ENCODE measurements at places on chromosomes 2 and 18.

DNA sequence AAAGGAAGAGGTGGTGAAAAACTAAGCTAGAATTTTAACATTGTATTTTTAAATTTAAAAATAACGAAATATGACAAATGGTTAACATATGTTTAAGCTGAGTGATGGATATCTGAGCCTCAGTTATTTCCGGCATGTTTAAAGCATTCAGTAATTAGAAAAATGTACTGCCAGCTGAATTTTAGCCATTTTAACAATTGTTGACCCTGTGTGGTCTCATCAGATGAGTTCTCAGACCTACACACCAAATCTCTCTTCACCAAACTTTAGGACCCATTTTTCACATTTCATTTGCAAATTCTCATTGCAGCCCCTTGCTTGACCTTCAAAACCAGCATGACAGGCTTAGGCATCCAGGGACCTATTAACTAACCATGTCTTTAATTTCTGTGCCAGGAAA lies 91.5 kb upstream of the RGPD4 start:
- DNase-seq, result no peak

GRCh38 chr2:150339282-150339681 lies 148.2 kb downstream of the RND3 start:
- no peak for DNase-seq

GRCh38 chr2:176163672-176164056 lies 6.6 kb downstream of the HOXD3 start:
- no peak for DNase-seq

- no peak for DNase-seq
Measured at GRCh38 chr2:29802986-29803385, 118.4 kb downstream of the ALK start.

DNA sequence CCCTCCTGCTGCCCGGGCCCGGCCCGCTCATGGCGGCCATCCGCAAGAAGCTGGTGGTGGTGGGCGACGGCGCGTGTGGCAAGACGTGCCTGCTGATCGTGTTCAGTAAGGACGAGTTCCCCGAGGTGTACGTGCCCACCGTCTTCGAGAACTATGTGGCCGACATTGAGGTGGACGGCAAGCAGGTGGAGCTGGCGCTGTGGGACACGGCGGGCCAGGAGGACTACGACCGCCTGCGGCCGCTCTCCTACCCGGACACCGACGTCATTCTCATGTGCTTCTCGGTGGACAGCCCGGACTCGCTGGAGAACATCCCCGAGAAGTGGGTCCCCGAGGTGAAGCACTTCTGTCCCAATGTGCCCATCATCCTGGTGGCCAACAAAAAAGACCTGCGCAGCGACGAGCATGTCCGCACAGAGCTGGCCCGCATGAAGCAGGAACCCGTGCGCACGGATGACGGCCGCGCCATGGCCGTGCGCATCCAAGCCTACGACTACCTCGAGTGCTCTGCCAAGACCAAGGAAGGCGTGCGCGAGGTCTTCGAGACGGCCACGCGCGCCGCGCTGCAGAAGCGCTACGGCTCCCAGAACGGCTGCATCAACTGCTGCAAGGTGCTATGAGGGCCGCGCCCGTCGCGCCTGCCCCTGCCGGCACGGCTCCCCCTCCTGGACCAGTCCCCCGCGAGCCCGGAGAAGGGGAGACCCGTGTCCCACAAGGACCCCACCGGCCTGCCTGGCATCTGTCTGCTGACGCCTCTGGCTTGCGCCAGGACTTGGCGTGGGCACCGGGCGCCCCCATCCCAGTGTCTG lies 767 bp downstream of the RHOB start:
- no peak for DNase-seq

- no peak for DNase-seq
Measured at GRCh38 chr2:30145826-30146336, 926 bp upstream of the YPEL5 start.

GRCh38 chr2:102979429-102979828 lies 217.6 kb downstream of the TMEM182 start:
- no peak for DNase-seq

DNA sequence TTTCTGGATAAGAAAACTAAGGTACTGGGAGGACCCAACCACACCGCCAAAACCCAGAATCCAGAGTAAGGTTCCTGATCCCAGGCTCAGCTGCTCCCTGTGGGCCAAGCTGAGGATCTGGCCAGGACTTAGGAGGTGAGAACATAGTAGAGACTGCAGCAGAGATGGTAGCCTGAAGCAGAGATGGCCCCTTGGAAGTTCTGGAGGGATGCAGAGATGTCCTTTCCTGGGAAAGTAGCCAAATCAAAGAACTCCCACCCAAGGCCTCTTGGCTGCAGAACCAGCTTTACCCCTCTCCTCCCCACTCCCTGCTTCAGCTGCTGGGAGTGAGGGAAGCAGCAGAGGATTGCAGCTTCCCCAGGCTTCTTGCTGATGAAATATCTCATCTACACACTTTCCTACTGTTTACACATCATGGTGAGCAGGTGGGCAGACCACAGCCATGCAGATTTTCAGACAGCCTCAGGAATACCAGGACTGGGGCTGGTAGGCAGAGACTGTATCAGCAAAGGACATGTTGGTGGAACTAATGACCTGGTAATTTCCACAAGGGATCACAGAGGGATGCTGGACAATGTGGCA lies 32.7 kb downstream of the TMEM17 start:
- no peak for DNase-seq

- no peak for DNase-seq
Measured at GRCh38 chr18:21598726-21599584, 1.5 kb downstream of the ESCO1 start.

DNA sequence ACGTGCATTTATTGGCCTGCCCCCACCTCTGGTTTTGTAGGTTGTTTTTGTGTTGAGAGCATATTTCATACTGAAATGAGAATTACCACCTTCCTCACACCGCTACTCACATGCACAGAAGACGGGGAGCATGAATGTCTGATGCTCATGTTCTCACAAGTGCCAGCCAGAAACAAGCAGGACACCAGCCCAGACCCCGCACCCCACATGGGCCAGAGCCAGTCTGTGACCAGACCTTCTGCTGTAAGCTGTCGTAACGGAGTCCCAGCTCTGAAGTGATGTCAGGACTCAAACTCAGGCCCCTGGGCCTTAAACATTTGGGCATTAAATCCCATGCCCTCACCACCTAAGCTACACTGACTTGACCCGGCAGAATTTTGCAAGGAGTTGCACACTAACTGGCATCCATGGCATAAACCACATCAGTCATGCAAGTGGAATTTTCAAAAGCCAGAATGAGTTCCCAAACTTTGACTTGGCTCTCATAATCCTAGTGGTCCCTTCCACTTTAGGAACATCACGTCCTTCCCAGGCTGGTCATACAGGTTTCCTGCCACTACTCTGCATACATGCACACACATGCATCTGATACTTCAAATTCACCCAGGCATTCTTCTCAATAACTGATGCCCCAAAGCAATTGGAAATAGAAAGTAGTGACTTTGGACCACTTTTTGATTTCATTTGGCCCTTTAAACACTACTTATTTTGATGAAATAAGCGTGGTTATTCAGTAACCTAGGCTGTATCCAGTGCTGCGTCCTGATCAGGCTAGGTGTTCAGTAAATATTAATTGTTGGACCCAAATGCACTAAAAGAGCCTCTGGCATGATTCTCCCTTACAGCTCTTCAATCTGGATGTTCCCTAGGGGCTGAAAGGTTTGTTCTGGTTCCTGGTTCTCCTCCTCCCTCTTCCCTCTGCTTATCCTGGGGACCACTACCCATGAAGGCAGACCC lies 223.1 kb upstream of the ID2 start:
- DNase-seq, result no peak

All from NCI-H1092 (cell line).